H9 (cell line): ENCODE measurements at places on chromosomes 11 and 22. TPM values are rescaled to one million over a fixed set of nuclear protein-coding genes. Genes with fewer than 3 reads are reported as not detected.
A peak's percentile ranks its signal among the peaks of the same experiment; 100 is the strongest.

- DNase-seq: no peak
Measured at GRCh38 chr22:27610863-27611786, 190.4 kb downstream of the MN1 start.

- no peak for DNase-seq
Measured at GRCh38 chr11:119427279-119427678, 4.3 kb upstream of the THY1 start.

DNA sequence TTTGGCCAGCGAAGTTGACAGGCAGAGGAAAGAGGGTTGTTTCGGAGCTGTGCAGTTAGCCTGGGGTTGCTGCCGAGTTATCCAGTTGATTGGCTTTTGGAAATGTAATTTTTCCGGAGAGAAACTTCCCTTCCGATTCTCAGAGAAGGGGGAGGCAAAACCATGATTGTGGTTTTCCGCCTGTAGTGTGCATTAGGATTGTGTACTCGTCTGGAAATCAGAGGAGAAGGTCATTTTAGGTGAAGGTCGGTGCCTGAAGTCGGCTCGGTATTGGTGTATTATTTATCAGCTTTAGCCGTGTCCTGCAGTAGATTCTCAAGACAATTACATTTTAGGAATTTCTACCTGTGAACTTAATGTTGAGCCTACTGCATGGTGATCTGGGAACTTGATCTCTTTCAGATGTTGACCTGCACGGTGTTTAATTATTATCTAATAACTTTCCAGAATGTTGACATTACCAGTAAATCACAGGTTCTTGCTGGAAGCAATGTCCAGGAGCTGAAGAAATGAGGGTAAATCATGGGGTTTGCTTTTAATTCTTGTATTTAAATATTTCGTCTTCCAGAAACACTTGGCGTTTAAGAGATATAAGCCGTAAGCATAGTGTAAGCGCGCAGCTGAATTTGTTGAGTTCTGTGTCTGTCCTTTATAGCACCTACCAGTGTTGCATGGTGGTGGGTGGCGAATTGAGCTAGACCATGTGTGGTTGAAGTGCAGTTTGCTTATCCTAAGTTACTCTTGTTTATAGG lies 1.3 kb downstream of the ARHGEF12 start:
- no peak for DNase-seq

- no peak for DNase-seq
Measured at GRCh38 chr11:7021318-7021717, 1.0 kb downstream of the NLRP14 start.

DNA sequence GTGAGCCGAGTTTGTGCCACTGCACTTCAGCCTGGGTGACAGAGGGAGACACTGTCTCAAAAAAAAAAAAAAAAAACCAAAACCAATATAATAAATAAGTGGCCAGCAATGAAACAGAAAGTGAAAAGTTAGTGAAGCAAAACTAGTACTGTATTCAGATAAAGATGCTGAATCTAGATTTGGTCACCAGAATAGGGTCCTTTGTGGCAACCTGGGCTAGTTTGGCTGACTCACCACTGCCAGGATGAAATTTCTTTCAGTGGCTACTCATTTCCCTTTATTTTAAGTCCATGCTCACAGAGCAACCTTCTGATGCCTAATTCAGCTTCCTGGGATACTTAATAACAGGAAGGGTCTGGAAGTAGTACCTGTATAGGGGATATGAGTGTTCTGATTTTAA lies 26.0 kb downstream of the LIMK2 start:
- no peak for DNase-seq

GRCh38 chr11:133172349-133172748 lies 360.0 kb downstream of the OPCML start:
- DNase-seq: no peak

DNA sequence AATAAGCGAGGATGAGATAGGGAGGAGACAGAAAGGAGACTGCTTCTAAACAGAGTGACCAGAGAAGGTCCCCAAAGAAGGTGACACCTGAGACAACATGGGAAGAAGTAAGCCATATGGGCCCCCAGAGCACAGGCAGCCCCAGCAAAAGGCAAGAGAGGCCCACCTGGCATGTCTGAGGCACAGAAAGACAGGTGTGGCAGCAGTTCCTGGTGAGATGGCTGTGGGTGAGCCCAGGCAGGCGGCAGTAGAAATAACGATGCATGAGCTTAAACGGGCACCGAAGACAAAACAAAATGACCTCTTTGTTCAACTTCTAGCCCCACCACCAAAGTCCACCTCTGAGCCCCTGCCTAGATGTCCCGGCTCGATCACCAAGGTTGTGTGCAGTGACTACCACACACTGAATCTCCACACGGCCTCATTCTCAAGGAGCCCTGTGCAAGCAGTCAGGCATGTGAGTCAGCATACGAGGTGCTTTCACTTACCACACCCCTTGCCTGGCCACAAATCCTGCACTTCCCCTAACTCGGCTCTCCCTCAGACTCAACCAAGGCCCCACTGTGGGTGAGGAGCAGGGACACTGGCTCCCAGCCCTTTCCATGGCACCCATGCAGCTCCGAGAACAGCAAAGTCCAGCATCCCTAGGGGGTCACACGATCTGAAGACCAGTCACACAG lies 77.6 kb downstream of the PACSIN2 start:
- peak; percentile 23 for DNase-seq

DNA sequence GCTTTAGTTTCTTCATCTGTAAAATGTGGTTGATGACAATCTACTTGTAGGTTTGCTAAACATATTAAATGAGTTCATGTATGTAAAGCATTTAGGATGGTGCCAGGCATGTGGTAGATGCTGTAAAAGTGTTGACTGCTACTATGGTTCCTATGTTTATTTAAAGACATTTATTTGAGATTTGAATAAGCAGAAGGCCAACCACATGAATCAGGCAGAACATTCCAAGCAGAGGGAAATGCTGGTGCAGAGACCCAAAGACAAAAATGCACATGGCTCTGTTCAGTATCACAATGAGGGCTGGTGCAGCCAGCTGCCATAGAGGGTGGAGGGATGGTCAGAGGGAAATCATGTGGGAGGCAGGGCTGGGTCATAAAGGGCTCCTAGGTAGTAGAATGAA lies 156.2 kb upstream of the PDGFD start:
- DNase-seq: no peak

The PYGM gene
- 3.6 TPM in 2 replicates for total RNA-seq

The PDE2A gene
- total RNA-seq: 3.4 and 4.3 TPM in 2 replicates

The WBP2NL gene
- total RNA-seq: 0.22 TPM in 1 of 2 replicates, not detected in the other

The TRIM48 gene
- not detected in 2 replicates for total RNA-seq

The GGT5 gene
- total RNA-seq: 0.20 TPM in 2 replicates

The IL18BP gene
- total RNA-seq: 10.2 and 10.6 TPM in 2 replicates

The SCO2 gene
- 3.3 and 3.4 TPM in 2 replicates for total RNA-seq

The CHRNA10 gene
- 2.1 and 2.4 TPM in 2 replicates for total RNA-seq

The LMO1 gene
- total RNA-seq: 0.39 and 0.50 TPM in 2 replicates
